ENCODE measurements at places on chromosomes 3 and 15.

DNA sequence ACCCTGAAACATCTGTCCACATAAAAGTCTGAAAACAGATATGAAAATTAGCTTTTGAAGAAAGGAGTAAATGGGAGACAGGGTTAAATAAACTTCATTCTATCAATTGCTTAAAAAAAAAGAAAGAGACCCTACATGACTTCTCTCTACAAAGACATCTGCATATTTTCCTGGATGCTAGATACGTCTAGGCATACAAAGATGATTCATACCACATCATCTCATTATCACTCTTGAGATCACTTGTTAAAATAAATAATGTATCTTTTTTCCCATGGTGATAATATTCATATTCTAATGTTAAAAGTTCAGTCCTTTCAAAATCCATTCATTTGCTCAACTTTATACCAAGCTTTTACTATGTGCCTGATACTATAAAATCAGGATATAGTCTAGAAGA, 295.8 kb downstream of the MAGI1 start:
- peak; percentile 52 for DNase-seq

DNA sequence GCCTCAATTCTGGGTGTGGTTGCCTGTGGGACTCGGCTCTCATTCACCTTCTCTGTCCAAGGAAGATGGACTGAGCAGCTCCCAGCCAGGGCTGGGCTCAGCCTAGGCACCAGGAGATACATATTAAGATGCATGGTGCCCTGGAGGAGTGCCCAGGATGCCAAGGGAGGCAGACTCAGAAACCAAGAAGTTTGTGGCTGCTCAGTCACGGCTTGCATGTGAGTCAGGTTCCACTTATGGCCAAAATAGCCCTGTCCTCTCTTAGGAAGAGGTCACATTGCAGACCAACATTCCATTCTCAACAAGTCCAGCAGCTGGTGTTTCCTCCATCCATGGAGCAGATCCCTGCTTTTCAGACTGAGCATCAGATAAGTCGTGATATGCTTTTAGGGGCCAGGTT, 21.8 kb downstream of the CDCP1 start:
- peak; percentile 97 for DNase-seq

DNA sequence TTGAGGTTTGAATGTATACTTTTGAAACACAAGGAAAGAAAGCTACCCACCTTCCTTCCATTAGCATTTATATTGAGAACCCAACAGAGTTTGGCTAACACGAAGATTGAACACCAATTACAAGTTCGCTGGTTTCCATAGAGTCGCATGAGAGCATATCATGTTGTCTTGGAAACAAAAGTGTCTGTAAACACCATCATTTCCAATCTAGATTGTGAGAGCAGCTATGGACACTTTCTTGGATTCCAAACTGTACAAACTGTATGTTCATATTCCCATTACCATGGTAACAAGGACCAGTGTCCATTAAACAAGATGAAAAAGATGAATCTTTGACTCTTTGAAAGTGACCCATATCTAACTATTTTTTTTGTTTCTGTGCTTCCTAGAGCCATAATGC, 529.9 kb upstream of the ROBO1 start:
- no peak for DNase-seq

DNA sequence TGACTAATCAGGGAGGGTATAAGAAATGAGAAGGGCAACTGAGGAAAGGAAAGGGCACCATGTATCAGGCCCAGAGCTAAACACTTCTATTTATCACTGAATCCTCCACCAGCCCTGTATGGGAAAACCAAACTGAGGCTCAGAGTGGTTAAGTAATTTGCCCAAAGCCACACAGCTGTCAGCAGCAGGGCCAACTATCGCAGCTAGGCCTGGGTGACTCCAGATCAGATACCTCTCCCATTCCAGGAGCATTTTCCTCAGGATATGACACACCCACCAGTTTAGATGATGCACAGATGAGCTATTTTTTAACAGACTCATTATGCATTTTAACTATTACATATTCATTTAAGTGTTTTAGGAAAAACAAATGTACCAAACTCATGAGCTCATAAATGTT, 14.5 kb downstream of the NUP210 start:
- DNase-seq: peak; percentile 29

DNA sequence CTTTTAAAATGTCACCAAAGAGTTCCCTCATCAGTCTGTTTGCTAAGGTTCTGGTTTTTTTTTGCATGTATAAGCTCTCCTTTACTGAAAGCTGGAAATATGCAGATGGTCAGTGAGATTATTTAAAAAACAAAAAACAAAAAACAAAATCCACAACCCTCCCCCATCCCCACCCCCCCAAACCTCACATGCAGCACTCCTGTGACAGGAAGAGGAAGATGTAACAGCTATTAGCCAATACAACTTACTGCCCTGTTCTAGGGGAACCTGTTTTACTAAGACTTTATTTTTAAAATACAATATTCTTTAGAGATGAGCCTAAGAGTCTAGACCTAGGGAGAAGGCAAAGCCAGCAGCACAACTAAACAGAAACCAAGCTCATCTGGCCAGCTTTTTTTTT, 39.5 kb downstream of the ANP32A start:
- no peak for DNase-seq

Measured in EL (cell line).